Neural crest cell (in vitro differentiated cells): ENCODE measurements at places on chromosomes 13 and 19. TPM values are rescaled to one million over a fixed set of nuclear protein-coding genes. Genes with fewer than 3 reads are reported as not detected.

GRCh38 chr19:56934438-56935090, 94.0 kb upstream of the PEG3 start:
- DNase-seq = no peak

GRCh38 chr13:52846567-52847321, 1.7 kb downstream of the PCDH8 start:
- DNase-seq = peak; percentile 86

- DNase-seq = no peak
These were observed 216.6 kb upstream of the SLC10A2 start for GRCh38 chr13:103282571-103283450.

LRRC25 gene
- total RNA-seq = not detected in 2 replicates

- no peak for DNase-seq
These were observed 408.0 kb downstream of the DIAPH3 start for GRCh38 chr13:59755632-59756290.

SRRM5 gene
- 0.41 and 0.51 TPM in 2 replicates for total RNA-seq

DNA sequence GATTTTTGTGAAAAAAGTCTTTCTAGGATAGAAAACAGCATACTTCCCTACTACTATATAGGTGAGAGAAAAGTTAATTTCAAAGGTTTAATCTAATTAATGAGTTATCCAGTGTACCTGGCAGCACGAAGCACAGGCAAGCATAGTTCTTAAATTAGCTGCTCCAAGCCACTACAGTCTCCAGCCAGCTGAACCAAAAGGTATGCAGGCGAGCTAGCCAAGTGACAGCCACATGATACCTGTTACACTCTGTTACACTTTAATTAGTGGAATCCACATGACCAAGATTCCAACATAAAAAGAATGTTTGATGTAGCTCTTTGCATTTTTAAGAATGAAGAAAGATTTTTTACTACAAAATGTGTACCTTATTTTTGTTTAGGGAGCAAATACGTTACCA, 15.5 kb downstream of the SLC25A30 start:
- DNase-seq = no peak

GRCh38 chr19:46604781-46605355, 3.7 kb downstream of the CALM3 start:
- no peak for DNase-seq

DNA sequence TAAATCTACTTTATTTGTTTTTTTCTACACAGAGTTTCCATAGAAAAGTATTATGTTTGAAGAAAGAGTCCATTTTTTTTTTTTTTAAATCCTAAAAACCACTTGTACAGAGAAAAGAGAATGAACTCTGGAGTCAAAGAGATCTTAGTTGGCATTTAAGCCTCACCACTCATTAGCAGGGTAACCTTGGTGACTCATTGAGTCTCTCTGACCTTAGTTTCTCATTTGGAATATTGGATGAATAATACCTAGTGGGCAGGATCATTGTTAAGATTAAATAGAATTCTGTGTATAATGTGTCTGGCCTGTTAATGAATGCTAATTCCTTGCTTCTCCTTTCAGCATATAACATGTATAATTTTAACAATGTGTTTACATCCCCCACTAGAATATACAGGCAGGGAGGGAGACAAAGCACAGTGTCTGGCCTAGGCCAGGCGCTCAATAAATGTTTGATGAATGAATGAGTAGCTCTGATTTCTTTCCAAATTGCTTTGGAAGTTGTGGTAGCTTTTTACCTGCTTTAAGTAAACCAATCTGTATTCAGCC, 48.7 kb upstream of the MYCBP2 start:
- DNase-seq = no peak

PRSS57 gene
- not detected in 2 replicates for total RNA-seq

- DNase-seq = no peak
These were observed 459.2 kb downstream of the FGF14 start for GRCh38 chr13:101942535-101943157.

DNA sequence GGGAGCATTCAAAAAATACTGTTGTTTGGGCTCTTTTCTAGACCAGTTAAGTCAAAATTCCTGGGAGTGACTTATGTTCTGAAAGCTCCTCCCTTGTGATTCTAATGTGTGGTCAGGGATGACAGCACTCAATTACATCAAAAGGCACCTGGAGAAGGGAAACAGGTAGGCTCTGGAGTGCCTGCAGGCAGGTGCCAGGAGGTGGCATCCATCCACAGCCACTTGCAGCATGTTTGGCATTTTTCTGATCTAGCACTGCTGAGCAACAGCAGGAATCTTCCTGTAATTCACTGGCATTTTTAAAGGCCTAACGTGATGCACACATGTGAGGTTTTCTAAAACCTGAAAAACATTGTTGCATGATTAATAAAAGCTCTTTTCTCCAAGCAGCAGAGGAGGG, 94.6 kb downstream of the CCNA1 start:
- no peak for DNase-seq

GRCh38 chr13:113816254-113816929, 47.5 kb downstream of the GAS6 start:
- no peak for DNase-seq

DNA sequence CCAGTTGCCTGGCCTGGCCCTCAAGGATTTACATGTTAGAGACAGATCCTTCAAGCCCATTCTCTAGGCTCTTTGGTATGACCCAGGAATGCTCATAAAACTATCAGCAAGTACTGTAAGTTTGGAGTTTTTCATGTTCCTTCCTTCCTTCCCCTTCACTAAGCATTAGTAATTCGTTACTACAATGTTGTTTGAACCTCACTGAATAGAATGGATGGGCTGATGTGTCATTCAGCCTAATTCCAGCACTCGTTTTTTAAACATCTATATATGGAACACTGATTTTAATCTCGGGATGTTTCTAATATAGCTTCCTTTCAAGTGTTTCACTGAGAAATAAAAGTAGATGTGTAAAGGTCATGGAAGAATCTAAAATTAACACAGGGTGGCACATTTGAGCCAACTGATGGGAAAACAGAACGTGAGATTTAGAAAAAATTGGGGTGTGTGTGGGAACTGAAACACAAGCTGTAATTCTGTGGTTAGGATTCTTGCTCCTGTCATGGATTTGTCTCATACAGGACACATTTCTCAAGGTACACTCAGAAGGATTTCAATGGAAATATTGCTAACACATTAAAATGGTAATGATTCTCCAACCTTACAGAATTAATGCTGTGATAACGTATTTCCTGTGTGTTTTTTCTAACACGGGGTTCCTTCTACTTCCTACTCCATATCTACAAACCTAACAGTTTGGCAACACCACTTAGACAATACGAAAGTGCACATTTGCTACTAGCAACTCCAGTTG, 93.4 kb downstream of the FLT1 start:
- DNase-seq = no peak

GGN gene
- 1.4 and 2.2 TPM in 2 replicates for total RNA-seq

GRCh38 chr19:40741527-40742390, 8.5 kb downstream of the ACTMAP start:
- DNase-seq = no peak

ATCAY gene
- total RNA-seq = 14.2 and 16.1 TPM in 2 replicates

PCDH17 gene
- 14.4 and 14.6 TPM in 2 replicates for total RNA-seq

FAM83E gene
- total RNA-seq = 5.9 and 6.1 TPM in 2 replicates

DNA sequence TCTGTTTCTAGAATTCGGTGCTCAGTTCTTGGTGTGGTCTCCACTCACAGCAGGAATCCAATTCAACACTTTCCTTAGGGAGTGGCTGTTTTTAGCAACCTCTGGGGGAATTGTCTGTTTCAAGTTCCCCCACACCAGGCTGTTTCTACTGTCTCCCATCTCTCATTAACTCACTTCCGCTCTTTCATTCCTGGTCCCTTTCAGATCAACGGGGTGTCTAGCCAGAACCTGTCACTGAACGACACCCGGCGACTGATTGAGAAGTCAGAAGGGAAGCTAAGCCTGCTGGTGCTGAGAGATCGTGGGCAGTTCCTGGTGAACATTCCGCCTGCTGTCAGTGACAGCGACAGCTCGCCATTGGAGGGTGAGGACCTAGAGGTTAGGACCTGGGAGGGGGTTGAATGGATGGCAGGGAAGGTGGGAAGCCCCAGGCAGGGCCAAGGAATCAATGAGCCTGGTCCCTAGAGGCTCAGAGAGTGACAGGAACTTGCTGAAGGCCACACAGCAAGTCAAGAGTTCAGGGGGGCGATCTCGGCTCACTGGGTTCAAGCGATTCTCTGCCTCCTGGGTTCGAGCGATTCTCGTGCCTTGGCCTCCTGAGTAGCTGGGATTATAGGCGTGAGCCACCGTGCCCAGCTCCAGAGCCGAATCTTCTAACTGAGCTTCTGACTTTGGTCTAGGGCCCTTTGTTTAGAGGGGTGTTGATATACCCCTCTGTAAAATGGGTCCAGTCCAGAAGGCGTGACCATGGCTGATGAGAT, 25.5 kb downstream of the TJP3 start:
- DNase-seq = no peak

- no peak for DNase-seq
These were observed 221.7 kb downstream of the KCNRG start for GRCh38 chr13:50236898-50237318.

GRCh38 chr13:105627270-105627669, 908.2 kb downstream of the EFNB2 start:
- DNase-seq = no peak

- no peak for DNase-seq
These were observed 1783.5 kb downstream of the SLITRK5 start for GRCh38 chr13:89454681-89455080.

DNA sequence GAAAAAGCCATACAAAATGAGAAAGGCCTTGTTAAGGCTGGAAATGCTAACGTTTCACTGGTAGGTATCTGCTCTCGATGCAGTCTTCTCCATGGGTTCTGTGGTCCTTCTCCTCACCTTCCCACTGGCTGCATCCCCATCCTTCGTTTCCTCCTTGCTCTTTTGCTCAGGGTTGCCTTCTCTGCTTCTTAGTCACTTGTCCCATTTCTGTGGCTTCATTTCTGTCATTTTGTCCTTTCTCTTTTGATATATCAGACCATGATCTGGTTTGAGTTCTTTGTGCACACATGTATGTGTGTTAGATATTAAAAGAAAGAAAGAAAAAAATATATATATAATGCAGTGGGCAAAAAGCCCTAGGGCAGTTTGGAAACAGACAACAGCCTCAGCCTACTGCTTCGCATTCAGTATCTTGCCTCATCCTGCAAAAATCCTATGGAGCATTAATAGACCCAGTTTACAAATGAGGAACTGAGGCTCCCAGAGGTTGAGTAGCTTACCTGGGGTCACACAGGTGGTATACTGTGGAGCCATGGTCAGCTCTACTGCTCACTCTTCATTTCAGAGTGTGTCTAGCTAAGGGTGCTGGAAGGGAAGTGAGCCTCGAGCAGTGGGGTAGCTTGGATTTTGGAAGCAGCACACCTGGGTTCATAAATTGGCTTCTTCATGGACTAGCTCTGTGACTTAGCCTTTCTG, 57.6 kb upstream of the MEDAG start:
- no peak for DNase-seq

DNA sequence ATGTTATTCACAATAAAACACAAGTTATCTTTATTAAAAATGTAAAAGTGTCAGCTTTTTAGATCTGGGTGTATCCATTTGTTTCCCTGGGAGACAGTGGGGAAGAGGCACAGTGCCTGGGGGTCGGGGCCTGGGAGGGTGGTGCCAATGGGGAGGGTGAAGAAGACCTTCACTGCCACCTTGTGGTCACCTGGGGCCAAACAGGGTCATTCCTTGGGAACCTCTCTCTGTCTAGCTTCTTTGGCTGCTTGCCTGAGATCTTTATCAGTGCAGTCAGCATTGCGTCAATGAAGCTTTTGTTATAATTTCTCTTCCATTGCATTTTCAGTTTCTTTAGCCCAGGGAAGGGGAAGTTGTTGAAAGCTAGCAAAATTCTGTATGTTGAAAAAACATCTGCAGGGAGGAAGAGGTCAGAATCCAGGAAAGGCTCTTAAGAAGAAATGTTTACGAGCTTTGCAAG, 39.1 kb downstream of the PCDH8 start:
- DNase-seq = peak; percentile 73

DNA sequence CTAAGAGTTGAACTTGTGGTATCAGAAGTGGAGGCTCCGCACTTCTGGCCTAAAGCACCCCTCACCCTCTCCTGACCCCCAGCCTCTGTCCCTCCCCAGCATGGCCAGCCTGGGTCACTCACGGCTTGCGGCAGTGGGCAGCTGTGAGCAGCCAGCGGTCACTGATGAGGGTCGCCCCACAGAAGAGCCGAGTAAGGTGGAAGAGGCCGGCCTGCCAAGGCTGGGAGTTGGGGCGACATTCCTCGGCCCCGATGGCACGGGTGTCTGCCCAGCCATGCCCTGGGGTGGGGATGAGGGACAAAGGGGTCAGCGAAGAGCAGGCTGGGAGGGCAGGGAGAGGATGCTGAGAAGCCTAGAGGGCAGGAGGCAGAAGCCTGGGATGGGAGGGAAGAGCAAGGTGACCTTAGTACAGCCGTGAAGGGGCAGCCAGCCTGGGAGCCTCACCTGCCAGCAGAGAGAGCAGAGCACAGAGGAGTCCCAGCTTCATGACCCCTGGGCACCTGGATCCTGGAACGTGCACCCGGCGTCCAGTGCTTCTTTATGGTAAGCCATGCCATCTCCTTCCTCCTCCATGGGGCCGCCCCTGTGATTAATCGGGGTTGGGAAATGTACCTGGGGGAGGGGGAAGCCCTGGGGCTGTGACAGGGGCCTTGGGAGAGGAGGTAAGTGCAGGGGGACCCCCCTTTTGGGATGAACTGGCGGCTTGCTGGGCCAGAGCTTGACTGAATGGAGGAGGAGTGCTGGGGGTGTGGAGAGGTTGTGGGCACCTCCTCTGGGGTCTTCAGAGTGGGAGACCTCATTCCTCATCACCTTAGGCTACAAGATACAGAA, 7.9 kb upstream of the KLK8 start:
- DNase-seq = no peak

DNA sequence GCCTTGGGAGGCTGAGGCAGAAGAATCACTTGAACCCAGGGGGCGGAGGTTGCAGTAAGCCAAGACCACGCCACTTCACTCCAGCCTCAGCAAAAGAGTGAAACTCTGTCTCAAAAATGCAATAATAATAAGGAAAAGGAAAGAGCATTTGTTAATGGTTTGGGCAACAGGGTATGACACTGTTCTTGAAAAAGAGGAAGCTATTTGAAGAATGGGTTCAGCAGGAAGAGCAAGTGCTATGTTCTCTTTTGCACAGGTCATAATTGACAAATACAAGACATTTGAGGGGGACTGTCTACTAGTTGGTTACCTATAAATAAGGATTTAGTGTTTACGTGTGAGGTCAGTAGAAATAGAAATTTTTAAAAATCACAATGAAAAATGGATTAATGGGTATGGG, 218.3 kb downstream of the DCT start:
- no peak for DNase-seq

- no peak for DNase-seq
These were observed 345.3 kb downstream of the MYO16 start for GRCh38 chr13:108974686-108975085.

- no peak for DNase-seq
These were observed 1008.0 kb downstream of the PCDH9 start for GRCh38 chr13:66222127-66222526.
